ENCODE measurements at places on chromosomes 13 and 19.
A peak's percentile ranks its signal among the peaks of the same experiment; 100 is the strongest.

GRCh38 chr13:35005051-35005450 lies 63.0 kb downstream of the NBEA start:
- DNase-seq, result no peak

GRCh38 chr13:99380921-99381645 lies 73.9 kb upstream of the GPR183 start:
- no peak for DNase-seq

GRCh38 chr13:112783978-112784371 lies 94.1 kb downstream of the ATP11A start:
- DNase-seq, result no peak

GRCh38 chr13:20939662-20940061 lies 37.1 kb upstream of the XPO4 start:
- DNase-seq, result no peak

GRCh38 chr13:37647031-37647650 lies 48.6 kb upstream of the POSTN start:
- DNase-seq, result no peak

DNA sequence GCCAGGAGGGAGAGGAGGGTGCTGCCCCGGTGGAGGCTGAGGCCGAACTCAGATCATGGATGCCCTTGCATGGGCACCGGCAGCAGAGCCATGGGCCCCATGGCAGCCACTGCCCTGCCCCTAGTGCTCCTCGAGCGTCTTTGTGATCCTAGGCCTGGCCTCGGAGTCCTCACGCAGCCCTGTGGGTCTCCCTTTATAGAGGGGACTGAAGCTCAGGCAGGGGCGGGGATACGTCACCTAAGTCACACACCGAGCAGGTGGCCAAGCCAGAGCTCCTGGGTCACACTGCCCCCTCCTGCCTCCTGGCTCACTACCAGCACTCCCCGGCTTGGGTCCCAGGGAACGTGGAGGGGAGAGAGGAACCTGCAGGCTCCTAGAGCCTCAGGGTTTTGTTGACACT lies 28.7 kb downstream of the DHX34 start:
- no peak for DNase-seq

DNA sequence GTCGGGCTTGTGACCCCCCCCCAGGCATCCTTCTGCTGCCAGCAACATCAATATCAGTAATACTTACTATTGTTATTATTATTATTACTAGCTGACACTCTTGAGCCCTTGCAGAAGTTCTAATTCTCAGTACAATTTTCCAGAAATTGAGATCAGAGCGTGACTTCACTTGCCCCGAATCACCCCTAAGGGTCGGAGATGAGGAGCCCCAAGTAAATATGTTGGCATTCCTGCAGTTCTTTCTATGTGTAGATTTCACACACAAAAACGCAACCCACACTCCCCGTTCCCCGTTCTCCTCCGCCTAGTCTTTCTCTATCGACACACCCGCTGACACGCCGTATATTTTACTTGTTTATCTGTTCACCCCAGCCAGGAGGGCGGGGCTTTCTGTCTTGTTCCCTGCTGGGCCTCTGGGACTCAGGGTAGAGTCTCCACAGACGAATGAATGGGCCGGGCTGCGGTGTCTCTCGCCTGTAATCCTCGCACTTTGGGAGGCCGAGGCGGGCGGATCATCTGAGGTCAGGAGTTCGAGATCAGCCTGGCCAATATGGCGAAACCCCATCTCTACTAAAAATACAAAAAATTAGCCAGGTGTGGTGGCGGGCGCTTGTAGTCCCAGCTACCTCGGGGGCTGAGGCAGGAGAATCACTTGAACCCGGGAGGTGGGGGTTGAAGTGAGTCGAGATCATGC lies 14.7 kb downstream of the TLE5 start:
- peak; percentile 47 for DNase-seq

Data from effector CD8-positive, alpha-beta T cell (primary cell).